Stimulated activated naive CD8-positive, alpha-beta T cell treated with anti-CD3 and anti-CD28 coated beads, Interleukin-15, Interleukin-2, amounts not matched to agents 100 U/mL and 50 U/mL, for 24 hours (primary cell): ENCODE measurements at places on chromosomes 6 and 20.

- DNase-seq: no peak
Observed at GRCh38 chr6:43078691-43079090, 2.6 kb downstream of the PTK7 start.

- no peak for DNase-seq
Observed at GRCh38 chr6:26258212-26258977, 106.6 kb upstream of the BTN3A2 start.

- no peak for DNase-seq
Observed at GRCh38 chr6:109446072-109446471, 5.5 kb downstream of the SMPD2 start.

GRCh38 chr20:47914792-47915191, 129.5 kb upstream of the SULF2 start:
- DNase-seq: no peak

- no peak for DNase-seq
Observed at GRCh38 chr20:43584448-43585136, 6.1 kb upstream of the IFT52 start.

- DNase-seq: peak; percentile 59
Observed at GRCh38 chr20:297925-298775, 780 bp downstream of the ZCCHC3 start.

DNA sequence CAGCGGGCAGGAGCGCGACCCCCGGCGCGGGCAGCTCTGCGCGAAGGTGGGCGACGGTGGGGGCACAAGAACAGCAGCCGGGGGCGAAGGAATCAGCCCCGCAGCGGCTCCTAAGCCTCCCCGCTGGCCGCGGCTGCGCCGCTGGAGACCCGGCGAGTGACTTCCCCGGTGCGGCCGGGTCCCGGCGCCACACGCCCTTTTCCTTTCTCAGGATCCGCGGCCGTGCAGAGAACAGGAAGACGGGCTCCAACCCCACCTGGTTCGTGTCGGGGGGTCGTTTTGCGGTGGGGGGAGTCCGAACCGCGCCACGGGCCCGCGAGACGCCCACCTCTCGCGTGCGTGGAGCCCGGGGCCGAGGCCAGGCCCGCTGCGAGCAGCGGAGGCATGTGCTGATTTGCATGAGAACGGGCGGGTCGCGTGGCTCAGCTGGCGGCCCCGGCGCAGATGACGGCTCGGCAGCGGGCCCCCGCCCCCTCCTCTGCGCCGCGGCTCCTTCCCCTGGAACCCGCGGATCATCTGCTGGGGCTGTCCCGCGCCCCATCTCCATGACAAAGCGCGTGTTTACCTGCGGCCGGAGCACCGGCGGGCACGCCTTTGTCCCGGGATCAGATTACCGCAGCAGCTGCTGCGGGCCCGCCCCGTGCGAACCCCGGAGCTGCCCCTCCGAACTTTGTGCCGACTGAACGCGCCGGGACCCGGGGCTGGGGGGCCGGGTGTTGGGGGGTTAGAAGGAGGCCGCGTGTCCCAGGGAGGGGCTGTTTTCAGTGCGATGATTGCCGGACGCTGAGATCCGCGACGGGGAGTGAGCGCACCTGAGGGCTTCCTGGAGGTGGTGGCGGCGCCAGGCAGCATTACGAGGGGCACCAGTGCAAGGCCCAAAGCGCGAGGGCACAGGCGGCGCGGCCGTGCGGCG, 4.9 kb upstream of the DLL1 start:
- DNase-seq: peak; percentile 67

GRCh38 chr6:98498866-98499265, 335.5 kb upstream of the POU3F2 start:
- DNase-seq: no peak

- DNase-seq: no peak
Observed at GRCh38 chr6:48486876-48487275, 375.9 kb upstream of the PTCHD4 start.

- no peak for DNase-seq
Observed at GRCh38 chr20:22070610-22071058, 365.2 kb downstream of the PAX1 start.

GRCh38 chr20:5003626-5004025, 2.3 kb upstream of the SLC23A2 start:
- no peak for DNase-seq

GRCh38 chr6:21847711-21848480, 254.3 kb downstream of the SOX4 start:
- no peak for DNase-seq

DNA sequence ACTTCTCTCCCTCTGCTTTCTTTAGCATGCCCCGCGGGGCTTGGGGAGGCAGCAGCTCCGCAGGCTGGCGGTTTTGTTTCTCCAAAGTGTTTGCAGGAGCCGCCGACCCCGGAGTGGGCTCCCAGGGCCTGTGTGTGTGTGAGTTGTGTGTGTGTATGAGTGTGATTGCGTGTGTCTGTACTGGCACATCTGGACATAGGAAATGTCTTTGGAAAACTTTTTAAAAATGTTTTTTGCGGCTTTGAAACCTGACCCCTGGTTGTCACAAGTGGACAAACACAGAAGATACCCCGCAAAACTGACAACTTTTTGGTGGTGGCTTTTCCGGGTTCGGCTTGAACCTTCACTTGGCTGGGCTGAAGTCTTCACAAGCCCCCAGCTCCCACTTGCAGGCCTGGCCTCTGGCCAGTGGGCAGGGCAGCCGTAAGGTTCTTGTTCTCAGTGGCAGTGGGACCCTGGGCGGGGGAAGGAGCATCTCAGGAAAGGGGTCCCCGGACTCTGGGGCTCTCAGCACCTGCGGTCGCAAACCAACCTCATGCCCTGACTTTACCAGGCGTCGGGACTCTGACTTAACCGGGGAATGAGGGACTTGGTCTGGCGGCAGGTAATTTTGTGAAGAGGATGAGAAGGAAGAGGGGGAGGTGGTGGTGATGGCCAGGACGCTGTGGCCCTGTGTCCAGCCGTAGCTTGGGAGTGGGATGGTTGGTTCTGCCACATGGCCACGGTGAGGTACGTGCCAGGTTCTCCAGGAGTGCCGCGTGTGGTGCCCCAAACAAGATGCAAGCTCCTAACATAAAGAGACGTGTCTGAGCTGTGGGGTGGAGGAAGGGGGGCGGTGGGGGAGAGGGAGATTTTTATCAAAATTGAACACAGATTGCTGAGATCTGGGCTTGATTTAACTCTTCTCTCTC, 619 bp downstream of the DAAM2 start:
- DNase-seq: no peak

GRCh38 chr6:134436950-134437349, 119.0 kb upstream of the SGK1 start:
- DNase-seq: no peak

- DNase-seq: no peak
Observed at GRCh38 chr6:154566866-154567265, 56.4 kb upstream of the CNKSR3 start.

DNA sequence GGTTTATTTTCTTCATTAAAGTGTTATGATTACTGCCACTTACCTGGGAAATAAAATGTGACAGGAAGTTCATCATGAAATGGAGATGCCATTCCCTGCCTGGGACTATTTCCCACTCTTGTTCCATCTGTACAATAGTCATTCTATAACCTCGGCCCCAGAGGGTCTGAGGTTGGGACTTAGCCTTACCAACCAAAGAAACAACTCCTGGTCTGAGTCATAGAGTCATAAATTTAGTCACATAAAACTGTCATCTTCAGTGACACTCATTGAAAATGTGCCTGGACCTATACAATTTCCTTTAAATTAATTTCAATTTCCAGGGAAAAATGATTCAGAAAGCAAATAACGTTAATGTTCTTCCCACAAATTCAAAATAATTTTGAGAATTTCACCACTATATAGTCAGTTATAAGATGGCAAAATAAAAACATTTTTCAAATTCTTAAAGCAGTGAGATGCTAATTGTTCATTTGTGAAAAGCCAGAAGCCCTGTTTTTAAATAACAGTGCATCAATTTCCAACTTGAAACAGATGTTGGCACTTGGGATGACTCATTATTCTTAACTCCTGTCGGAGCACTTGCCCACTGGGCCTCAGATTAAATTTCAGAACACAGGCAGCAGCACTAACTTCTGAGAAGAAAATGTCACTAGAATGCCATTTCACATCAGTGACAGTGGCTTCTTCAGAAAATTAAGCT, 201.2 kb upstream of the SMLR1 start:
- peak; percentile 22 for DNase-seq

GRCh38 chr6:81215092-81215432, 537.4 kb downstream of the TENT5A start:
- no peak for DNase-seq

- no peak for DNase-seq
Observed at GRCh38 chr6:38510205-38510604, 129.5 kb downstream of the BTBD9 start.

- DNase-seq: no peak
Observed at GRCh38 chr6:29255530-29255929, 46.0 kb upstream of the OR14J1 start.

DNA sequence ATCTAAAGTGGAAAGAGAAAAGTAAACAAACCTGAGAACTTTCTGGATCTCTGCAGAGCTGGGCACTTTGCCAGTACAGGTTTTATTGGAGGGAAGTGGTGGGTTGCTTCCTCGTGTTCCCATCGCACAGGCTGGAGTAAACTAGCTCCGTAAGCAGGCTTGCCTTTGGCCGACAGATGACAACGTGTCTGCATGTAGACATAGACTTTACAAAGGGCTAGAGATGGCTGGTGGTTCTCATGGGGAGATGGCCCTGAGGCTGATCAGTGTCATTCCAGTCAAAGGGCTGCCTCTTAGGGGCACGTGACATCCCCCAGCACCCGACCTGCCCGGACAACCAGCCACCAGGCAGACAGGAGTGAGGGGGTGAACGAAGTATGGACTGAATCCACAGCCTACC, 98.8 kb downstream of the YTHDF1 start:
- no peak for DNase-seq

DNA sequence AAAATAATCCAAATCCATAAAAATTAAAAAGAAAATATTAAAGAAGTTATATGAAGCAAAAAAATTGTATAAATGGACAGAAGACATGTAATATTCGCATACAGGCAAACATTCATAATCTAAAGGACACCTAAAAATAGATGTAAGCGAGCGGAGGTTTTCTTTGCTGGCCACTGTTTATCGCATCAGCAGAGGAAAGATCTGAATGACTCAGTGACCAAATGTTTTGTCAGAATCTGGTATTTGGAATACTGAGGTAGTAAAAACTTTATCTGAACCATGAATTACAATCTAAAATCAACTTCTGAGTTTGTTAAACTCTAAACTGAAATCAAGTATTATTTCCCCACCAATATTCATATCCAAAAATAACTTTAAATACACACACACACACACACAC, 7.8 kb downstream of the TSPYL4 start:
- no peak for DNase-seq

DNA sequence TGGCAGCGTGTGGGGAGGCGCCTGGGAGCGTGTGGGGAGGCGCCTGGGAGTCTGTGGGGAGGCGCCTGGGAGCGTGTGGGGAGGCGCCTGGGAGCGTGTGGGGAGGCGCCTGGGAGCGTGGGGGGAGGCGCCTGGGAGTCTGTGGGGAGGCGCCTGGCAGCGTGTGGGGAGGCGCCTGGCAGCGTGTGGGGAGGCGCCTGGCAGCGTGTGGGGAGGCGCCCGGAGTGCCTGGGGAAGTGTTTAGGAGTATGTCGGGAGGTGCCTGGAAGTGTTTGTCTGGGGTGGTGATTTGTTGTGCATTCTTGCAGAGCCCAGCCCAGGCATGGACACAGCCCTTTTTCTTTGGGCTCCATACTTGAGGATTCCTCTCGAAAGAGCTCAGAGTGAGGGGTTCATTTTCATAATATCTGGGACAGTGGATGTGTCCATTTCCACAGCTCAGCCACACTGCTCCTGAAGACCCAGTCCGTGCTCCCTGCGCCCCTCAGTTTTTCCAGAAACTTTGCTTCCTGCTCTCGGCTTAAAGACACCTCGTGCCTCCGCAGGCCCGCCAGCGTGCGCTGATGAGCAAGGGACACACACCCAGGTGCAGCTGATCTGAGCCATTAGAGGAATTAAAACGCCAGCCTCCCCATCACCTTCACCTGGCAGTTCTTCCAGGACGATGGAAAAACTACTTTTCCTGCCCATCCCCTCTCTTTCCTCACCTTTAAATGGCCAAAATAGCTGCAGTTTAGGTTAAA, 172.2 kb upstream of the THBS2 start:
- no peak for DNase-seq

- DNase-seq: no peak
Observed at GRCh38 chr6:114735025-114735735, 392.4 kb upstream of the HS3ST5 start.

DNA sequence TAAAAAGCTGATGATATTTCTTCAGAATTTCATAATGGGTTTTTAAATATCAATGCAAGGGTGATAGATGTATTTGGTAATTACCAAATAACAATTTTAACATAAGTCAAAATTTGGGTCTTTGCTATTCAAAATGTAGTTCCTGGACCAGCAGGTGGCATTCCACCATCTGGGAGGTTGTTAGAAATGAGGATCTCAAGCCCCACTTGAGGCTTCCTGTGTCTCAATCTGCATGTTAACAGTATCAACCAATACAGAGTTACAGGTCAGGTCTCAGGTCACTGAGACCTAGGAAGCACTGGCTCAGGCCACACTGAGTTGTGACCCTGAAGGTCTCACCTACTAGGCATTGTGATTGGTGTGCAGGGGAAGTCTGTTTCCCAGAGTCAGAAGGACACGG, 57.2 kb upstream of the MTRF1L start:
- DNase-seq: no peak

GRCh38 chr20:19893356-19893755, 123.8 kb upstream of the NAA20 start:
- no peak for DNase-seq

DNA sequence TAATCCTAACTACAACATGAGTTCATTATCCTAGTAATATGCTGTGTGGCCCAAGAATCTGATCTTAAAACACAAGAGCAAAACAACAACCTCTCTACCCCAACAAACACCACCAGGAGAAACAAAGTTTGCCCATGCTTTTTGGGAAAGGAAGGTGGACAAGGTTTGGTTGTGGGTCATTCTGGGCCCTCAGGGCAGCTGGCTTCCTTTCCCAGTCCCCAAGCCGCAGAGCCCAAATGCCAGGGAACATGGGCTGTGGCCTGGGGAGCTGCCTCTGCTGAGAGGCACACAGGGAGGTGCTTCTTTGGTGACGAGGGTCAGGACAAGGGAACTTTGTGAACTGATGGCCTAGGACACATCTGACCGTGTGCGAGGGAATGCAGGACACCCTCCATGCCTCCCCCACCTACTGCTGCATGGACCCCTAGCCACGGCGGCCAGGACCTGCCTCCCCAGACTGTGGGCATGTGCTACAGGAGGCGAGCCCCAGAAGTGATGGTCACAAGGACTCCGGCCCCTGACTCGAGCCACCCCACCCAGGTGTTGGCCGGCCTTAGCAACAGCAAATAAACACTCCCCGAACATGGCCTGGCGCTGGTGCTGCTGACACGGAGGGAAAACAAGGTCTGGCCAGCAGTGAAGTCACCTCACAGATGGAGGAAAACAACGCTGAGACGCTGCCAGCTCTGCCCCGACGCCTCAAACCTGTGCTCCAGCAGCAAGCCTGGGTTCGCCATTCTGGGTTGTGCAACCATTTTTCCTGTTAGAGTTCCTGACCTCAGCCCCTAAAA, 55.6 kb downstream of the RRBP1 start:
- no peak for DNase-seq
